DND-41 (cell line): ENCODE measurements at places on chromosomes 12 and 14.

DNA sequence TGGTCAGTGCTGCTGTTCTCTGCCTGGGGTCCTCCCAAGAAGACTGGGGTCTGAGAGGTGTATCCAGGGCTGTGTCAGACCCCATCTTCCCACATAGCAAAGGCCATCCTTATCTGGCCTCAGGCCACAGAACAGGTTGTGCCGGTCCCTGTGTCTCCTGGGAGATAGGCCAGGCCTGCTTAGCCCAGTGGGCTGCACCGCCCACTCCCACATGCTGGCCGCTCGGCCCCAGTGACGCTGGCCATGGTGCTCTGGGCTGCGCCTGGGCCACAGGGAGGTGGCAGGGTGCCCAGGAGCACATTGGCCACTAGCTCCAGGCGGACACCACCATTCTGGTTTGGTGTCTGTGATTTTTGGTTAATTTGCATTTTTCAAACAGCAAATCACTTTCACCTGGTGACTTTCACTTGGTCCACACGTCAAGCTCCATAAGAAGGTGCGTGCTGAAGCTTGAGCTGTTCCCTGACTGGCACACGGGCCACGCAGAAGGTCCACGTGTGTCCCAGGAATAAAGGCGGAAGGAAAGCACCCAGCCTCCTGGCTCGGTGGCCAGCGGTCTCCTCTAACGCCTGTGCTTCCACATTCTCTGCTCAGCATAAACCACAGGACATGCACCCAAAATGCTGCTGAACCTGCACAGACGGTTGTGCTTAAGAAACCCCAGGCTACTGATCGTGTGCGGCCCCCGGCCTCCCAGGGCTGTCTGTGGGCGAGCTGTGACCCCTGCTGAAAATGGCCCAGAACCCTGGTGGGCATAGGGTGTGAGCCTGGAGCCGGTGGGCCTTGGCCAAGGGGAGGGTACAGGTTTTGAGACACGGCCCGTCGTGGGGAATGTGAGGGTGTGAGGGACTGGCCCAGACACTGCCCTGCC is 4.6 kb downstream of the FBRSL1 start:
- DNase-seq = no peak

DNA sequence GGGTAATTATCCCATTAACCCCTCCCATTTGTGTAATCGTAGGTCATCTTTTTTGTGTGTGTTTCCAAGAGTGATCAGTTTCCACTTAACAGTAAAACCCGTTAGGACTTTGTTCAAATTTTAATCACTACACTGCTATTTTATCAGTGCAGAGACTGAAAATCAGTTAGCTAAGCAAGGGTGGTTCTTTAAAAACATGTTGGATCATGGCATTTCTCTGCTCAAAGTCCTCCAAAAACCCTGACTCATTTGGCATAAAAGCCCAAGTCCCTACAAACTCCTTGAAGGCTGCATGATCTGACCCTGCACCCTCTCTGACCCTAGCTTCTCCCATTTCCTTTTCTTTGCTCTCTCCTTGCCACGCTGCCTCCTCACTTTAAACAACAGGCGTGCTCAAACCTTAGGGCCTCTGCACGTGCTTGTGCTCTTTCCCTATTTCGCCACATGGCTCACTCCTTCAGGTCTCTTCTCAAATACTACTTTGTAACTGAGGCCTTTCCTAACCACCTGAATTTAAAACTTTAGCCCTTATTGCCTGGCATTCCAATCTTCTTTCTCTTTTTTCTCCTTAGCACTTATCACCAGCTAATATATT is 13.2 kb upstream of the OVCH1 start:
- DNase-seq = no peak

GRCh38 chr12:131617179-131617578 is 93.7 kb upstream of the SFSWAP start:
- DNase-seq = no peak

DNA sequence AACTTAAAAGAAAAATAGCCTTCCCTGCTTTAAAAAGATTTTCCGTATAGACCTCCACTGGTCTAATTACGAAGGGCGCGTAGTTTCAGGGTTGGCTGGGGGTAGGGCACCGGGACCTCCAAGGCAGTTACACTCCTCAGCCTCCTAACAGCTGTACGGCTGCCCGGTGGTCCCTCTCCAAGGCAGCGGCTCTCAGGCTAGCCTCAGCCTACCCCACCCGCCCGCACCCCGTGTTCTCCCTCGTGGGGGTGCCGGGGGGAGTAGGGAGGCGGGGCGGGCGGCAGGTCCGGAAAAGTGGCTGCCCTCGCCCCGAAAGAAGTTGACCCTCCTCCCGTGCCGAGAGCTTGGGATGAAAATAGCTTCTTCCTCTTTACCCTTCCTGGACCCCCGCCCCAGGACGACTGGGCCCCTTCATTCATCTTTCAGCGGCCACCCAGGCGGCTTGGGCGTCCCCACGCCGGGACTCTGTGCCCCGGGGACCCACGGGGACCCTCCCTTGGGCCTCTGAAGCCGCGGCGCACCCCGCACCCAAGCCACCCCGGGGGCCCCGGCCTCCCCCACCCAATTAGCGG is 991 bp upstream of the RCOR1 start:
- peak; percentile 58 for DNase-seq

GRCh38 chr14:80291101-80291500 is 79.8 kb upstream of the DIO2 start:
- no peak for DNase-seq

DNA sequence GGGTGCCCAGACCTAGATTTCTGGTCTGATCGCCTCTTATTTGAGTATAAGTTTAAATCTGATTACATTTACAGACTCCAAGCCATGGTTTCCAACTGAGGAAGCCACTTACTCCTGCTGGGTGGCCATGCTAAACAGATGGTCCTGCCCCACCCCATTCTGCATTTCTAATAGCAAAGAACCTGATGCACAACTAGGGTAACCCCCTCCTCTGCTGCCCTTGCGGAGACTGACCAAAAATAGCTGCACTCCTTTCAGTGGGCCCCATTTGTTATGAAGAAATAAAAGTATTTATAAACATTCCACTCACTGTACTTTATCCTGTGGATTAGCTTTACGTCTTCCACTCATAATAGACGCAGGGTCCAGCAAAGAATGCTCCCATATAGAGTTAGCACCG is 6.8 kb downstream of the GIT2 start:
- no peak for DNase-seq

- DNase-seq = peak; percentile 72
These were observed 3.3 kb upstream of the SLC4A8 start for GRCh38 chr12:51421266-51421884.

GRCh38 chr14:74299061-74299545 is 3.6 kb downstream of the ABCD4 start:
- DNase-seq = no peak

DNA sequence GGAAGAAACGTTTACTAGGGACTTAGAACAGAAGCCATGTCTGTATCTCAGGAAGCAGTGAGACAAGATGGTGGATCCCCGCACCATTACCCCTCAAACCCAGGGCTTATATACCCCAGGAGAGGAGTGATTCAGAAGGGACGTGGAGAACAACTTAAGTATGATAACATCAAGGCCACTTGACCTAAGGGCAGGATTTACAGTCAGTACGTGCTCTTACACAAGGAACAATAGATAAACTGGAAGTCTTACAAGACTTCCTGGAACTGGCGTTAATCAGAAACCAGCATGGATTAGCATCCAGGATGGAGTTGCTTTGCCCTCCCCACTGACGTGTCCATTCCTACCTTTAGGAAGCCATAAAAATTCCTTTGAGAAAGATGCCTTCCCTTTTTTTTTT is 8.6 kb upstream of the ETFBKMT start:
- no peak for DNase-seq

DNA sequence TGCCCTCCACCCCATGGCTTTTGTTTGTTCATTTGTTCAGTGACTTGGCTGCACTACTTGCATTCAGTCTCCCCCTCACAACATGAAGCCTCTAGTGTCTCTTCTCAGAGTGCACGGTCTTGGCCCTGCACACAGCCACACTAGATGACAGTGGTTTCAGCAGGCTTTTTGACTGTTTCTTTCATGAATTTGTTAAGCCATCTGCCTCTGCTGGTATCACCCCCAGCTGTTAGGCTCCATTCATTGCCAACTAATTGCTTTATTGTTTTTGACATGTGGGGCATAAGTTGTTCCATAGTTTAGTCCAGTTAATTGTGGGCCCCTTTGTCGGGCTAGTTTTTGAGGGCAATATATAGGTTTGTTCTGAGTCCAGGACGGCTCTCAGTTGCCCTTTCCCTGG is 18.8 kb downstream of the OS9 start:
- no peak for DNase-seq

GRCh38 chr14:100755649-100756048 is 29.0 kb downstream of the DLK1 start:
- DNase-seq = no peak

- DNase-seq = no peak
These were observed 1.9 kb downstream of the SRSF5 start for GRCh38 chr14:69768873-69769272.

DNA sequence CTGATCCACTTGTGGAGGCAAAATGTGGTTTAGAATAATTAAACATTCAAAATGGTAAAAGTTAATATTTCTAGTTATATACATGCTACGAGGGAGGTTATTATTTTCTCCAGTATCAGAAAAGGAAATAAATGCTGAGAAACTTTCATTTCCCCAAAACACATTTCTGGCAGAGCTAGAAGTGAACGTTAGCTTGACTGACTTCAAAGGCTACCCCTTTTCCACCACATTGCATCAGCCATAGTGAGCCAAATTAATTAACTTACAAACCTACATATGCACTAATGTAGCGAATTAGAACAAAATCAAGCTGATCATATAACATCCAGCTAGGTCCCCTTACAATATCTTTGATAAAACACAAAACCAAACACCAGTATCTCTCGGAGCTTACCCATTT is 49.3 kb upstream of the RERGL start:
- no peak for DNase-seq

DNA sequence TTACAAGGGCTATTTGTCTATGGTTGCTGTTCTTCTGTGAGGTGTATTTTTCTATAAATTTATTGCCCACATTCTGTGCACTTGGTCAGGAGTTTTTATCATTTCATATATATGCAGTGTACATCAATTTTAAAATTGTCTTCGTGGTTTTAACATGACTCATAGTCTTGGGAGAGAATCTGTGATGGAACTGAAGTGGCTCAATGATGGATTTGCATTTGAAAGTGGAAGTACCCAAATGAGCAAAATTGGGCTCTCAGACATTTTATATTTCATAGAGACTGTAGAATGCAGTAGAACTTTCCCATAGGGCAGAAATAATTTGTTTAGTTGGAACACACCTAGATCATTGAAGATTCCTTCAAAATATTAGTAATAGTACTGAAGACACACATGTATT is 1.9 kb upstream of the SCFD1 start:
- no peak for DNase-seq

DNA sequence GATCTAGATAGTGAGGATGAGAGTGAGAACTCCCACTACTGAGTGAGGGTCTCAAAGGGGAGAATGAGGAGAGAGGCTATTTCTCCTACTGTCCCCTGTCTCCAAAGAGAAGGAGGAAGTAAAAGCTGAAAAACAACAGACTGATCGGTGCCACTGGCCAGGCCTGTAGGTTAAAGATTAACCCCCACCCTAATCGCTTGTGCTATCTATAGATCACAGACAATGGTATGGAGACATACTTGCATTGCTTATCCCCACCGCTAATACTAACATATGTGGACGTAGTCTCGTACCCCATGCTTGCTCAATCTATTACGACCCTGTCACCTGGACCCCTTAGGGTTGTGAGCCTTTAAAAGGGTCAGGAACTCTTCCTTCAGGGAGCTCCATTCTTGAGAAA is 777.9 kb upstream of the TMEM132C start:
- no peak for DNase-seq

DNA sequence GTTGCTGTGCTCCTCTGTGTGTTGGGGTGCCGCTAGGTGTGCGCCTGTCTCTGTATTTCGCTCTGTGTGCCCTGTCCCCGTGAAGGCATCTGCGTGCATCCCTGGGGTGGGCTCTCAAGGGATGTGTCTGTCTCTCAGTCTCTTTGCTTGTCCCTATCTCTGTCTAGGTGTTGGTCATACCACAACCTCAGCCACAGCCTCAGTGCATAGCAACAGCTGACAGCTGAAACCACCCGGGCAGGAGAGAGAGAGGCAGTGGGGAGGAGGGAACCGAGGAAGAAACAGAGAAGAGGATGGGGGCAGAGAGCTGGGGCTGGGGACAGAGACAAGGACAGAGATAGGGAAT is 953 bp upstream of the NXPH4 start:
- no peak for DNase-seq

DNA sequence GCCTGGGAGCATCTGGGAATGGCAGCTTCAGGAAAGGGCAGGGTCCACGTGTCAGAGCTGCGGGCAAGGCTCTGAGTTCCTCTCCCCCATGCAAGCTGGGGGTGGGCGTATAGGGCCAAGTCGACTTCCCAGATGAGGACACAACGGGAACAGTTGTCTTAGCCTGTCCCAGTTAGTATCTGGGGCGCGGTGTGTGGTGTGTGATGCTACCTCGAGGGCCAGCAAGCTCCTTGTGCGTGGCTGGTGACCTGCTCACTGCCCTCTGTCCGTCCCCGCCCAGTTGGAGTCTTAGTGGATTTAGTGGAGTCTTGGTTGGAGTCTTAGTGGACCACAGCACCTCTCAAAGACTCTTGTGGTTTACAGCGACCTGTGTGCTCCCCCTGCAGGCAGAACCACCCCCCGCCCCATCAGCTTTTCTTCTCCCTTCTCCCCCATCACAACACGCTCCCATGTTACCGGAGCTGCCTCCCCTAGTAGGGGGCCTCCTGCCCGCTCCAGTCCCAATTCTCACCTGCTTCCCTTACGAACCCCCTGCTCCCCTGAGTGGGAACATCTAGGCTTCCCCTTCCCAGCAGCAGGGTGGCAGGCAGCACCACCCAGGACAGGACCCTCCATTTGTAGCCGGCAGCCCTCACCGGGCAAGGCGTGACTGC is 8.7 kb downstream of the ASPG start:
- no peak for DNase-seq

GRCh38 chr12:19689226-19689625 is 249.9 kb downstream of the AEBP2 start:
- DNase-seq = no peak

DNA sequence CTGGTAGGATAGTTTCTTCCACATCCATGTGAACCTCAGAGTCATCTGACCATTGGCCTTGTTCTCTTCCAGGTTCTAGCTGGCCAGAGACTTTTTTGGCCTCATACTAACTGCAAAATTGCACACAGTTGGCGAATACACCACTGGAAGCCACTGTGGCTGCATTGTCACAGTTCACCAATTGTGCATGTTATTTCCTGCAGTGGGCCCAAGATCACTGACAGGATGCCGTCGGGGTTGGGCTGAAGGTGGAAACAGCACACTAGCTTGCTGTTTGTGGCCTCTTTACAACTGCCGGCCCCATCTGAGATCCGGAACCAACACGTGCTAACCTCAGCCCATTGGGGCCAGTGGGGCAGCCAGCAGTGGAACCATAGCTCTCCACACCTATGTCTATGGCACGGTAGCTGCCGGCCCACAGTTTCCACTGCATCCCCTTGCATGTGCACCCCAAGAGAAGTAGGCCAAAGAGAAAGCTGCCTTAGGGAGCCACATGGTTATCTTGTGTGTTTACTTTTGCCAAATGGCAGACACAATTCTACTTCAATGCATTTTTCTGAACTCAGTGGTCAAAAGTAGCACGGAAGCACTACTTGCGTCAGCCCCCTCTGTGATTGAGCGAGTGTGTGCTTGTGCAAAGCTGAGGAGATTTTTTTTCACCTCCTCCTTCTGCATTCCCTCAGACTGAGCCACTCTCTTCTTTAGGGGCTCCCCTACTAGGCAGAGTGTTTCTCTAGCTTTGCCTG is 464.0 kb downstream of the RAD51B start:
- peak; percentile 64 for DNase-seq

- DNase-seq = no peak
These were observed 174.5 kb downstream of the MYRFL start for GRCh38 chr12:69999561-69999960.

- no peak for DNase-seq
These were observed 56.8 kb upstream of the CNOT2 start for GRCh38 chr12:70186436-70186835.
